GM04503 (cell line): ENCODE measurements at places on chromosomes 2 and 18.

GRCh38 chr18:12076424-12077140 is 17.1 kb upstream of the ANKRD62 start:
- no peak for DNase-seq

DNA sequence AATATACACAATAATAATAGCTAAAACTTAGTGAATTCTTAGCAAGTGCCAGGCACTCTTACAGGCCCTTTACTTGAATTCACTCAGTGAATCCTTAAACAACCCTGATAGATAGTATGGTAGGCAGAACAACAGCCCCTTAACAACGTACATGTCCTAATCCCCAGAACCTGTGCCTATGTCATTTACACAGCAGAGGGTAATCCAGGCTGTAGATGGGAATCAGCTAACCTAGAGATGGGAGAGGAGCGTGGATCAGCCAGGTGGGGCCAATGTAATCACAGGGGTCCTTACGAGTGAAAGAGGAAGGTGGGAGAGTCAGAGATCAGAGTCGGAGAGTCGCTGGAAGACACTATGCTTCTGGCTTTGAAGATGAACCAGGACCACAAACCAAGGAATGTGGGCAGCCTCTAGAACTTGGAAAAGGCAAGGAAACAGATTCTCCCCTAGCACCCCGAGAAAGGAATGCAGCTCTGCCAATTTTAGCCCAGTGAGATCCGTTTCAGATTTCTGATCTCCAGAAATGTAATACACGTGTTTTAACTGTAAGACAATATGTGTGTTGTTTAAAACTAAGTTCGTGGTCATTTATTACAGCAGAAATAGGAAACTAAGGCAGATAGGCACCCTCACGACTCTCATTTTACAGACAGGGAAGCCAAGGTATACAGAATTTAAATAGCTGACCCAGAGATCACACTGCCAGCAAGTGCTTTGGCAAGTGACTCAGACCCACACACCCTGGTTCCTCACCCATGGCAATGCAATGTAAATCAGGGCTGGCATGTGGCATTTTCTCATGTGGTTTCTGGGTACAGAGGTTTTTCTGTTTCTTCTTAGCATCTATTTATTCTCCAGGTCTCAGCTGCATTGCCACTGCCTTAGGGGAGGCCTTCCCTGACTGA is 68.9 kb downstream of the DOCK10 start:
- no peak for DNase-seq

DNA sequence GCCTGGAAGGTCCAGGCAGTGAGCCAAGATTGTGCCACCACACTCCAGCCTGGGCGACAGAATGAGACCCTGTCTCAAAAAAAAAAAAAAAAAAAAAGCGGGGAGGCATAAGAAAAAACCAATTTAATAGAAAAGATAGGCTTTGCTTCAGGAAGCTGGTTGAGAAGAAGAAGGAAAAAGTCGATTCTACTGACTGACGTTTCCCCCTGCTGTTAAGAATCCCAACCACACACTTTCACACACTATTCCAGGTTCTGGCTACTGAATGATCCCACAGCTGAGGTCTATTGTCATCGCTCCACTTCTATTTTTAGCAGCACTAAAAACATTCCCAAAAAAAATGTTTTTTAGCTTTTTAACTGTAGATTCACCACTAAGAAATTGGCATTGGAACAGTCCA is 6.7 kb upstream of the CHCHD5 start:
- DNase-seq = no peak

GRCh38 chr2:203873921-203874631 is 6.5 kb downstream of the CTLA4 start:
- DNase-seq = no peak
